ENCODE measurements at places on chromosomes 16 and 17.

GRCh38 chr17:74449773-74450172, 16.7 kb upstream of the CD300A start:
- no peak for DNase-seq

DNA sequence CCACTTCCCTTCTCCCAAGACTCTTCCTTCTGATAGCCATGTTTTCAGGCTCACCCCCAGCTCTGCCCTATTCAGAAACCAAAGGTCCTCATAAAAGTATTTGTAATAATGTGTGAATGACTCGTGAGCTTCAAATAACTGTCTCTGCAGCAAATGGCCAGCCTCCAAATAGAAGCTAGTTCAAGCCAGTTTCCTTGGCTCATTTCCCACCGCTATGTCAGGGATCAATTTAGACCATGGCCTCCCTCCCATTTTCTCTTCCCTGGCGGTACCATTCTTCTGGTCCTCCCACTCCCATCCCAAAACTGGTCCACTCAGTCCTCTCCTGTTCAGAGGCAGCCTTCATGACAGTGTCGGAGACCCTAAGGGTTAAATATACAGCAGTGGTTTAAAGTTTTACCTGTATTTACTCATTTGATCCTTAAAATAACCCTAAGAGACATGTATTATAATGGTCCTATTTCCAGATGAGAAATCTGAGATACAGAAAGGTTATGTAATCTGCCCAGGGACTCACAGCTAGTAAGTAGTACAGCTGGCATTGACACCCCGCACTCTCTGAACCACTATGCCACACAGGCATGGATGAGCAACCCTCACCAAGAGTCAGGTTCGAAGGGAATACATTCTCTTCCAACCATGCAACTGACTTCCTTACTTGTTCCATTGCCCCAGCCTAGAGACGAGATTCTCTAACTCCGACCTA, 42.9 kb downstream of the GAS7 start:
- DNase-seq: peak; percentile 41

- no peak for DNase-seq
These were observed 15.2 kb downstream of the CACNA1G start for GRCh38 chr17:50575581-50576210.

DNA sequence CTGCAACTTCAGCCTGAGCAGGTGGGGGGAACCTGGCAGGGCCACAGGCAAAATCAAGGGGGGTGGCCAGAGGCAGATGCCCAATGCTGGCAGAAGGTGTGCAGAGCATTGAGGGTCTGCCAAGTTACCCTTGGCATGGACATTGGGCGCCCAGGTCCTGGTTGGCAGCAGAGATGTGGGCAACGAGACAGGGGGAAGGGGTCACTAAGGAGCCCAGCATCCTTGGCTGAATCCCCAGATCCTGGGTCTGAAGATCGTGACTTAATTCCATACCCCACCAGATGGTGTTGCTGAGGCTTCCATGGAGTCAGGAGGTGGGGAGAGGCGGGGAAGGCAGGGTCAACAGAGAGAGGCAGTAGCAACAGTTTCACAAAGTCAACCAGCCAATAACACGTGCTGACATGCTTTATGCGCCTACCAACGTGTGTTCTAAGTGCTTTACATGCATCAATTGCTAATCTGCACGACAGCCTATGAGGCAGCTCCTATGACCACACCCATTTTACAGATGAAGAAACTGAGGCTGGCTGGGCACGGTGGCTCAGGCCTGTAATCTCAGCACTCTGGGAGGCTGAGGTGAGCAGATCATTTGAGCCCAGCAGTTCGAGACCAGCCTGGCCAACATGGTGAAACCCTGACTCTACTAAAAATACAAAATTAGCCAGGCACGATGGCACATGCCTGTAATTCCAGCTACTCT, 83.3 kb downstream of the GSG1L start:
- no peak for DNase-seq

DNA sequence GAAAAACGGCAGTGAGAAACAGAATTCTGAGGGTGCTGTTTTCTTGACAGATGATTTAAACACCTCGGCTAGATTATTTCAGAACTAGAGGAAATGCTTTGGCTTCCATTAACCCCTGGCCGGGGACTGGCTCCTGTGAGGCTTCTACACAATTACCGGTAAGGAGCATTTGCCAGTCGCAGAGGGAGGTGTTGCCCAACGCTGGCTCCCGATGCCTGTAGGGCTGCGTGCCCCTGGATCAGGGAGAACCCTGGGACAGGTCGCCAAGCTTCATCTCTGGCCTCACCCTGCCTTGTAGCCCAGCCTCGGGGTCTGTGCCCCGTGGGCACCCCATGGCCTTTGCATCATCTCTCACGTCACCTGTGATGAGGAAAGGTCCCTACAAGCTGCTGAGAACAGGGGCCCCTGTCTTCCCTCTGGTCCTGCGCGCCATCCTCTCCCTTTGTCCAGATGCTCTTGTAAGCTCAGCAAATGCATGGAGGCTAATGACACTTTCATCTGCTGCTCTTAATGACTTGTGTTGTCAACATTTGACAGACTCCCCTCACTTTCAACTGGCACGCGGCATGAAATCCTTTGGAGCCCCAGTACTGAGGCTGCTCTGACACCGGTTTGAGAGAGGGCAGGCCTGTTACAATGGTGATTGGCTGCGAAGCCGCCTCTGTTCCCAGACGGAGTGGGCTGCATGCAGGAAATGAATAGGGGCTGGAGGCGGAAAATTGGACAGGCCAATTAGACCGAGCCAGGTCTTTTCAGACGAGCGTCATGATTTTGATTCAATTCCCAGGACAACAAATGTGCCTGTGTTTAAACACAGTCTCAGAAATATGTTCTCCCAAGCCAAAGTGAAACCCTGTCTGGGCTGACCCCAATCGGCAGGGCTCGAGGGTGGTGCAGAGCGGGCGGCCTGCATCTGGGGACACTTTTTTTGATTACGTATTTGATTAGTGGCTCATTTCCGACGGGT, 85.5 kb upstream of the DOC2B start:
- DNase-seq: no peak

- DNase-seq: no peak
These were observed 12.1 kb upstream of the ZFHX3 start for GRCh38 chr16:73059779-73060615.

DNA sequence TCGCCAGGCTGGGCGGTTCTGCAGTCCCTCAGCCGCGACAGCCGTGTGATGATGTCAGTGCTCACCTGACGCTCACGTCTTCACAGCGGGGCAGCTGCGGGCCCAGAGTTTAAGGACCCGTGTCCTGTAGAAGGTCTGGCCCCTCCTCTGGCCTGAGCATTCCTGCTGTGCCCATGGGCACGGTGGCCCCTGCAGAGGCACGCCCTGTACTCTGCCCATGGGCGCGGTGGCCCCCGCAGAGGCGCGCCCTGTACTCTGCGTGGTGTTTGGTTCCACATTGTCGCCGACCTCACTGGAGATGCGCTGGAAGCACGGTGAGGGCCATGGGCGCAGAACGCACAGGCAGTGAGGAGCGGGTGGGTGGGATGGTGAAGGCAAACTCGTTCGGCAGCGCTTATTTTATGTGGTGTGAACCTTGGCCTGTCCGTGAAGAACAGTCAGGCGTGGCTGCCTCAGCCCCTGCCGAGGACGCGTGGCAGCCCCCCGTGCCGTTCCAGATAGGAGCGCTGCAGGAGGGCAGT, 122.0 kb downstream of the BANP start:
- no peak for DNase-seq

GRCh38 chr17:8726941-8727555, 17.6 kb downstream of the CCDC42 start:
- peak; percentile 19 for DNase-seq

DNA sequence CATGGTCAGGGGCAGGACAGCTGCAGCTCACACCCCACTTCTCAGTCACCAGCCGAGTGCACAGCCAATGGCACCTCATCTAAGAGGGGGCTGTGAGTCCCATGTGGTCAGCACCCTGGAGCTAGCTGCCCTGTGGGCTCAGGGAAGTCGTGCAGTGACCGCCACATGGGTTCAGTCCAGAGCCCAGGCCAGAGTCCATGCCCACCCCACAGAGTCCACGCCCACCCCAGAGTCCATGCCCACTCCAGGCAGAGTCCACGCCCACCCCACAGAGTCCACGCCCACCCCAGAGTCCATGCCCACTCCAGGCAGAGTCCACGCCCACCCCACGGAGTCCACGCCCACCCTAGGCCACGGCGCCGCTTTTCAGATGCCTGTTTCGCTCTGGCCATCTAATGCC, 24.1 kb downstream of the SLC7A5 start:
- no peak for DNase-seq

DNA sequence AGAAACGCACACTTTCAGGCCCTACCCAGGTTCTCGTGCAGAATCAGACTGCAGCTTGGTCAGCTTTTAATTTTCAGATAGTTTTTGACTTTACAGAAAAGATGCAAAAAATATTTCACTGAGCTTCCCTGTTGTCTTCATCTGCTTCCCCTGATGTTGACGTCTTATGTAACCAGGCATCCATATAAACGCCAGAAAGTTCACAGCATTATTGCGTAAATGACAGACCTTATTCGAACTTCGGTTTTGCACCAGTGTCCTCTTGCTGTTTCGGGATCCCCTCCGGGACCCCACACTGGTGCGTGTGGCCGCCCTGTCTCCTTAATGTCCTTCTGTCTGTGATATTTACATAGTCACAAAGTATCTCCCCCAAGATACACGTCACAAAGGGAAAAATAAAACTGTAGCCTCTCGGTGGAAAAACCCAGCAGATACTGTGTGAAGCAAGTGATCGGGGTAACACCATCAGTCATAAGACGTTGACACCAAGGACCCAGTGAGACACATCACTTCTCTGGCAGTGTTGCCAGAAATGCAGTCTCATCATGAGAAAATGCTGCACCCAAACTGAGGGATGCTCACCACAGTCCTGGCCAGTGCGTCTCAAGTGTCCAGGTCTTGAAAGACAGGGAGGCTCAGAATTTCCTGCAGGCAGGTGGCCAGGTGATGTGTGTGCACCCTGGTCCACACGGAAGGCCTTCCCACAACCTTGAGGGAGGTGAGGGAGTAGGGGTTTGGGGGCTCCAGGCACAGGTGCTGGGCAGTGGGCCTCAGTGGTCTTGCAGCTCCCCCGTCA, 4.3 kb downstream of the BANP start:
- DNase-seq: peak; percentile 86

- DNase-seq: no peak
These were observed 45.3 kb downstream of the CCDC182 start for GRCh38 chr17:57699751-57700219.

- DNase-seq: no peak
These were observed 428 bp upstream of the SALL1 start for GRCh38 chr16:51151435-51151960.

DNA sequence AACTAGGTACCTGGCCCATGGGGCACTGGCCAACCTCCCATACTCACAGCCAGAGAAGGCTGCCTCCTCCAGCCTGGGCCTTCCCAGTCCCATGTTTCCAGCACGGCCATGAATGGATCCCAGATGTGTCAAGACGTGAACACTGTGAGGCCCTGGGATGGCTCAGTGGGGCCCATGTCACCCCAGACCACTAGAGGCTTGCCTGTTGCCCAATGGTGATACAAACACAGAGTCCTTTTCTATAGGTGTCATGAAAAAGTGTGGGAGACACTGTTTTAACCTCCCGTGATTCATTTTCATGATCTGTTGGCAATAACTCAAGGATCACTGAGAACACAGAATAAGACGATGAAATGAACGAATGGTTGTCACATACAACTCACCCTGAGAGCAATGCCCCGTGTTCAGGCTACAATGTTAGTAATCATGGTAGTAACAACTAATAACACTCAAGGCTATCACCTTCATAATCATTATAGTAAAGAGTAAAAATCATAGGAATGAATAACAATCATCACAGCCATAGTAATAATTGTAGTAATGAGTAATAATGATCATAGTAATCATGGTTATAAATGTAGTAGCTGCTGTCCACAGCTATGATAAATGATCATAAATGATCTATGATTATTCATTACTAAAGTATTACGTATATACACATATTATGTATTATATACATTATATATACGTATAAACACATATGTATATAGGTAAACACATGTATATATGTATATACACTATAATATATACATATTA, 64.0 kb downstream of the DYNLRB2 start:
- DNase-seq: no peak

- DNase-seq: peak; percentile 48
These were observed at the start of gene ARHGAP23 for GRCh38 chr17:38428112-38428642. ARHGAP23 (plus strand) TSS chr17:38428464; CDS start chr17:38428486, 22 bp downstream.

- DNase-seq: no peak
These were observed 185.6 kb downstream of the UTP18 start for GRCh38 chr17:51445946-51446345.

GRCh38 chr16:55042556-55043432, 112.1 kb downstream of the IRX5 start:
- no peak for DNase-seq

DNA sequence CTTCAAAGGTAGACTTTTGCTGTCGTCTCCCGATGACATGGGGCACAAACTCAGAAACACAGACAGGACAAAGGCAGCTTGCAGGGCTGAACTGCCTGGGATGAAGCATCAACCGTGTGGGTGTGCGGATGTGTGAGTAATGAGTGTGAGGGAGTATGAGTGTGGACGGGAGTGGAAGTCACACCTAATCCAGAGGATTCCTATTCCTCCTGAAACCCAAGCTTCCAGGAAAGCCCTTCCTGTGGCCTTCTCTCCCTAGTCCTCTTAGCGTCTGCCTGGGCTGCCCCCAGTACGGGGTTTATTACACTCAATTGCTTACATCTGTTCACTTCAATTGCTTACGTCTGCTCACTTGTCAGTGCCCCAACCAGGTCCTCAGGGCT, 2.3 kb upstream of the IL4R start:
- DNase-seq: peak; percentile 53

- DNase-seq: peak; percentile 87
These were observed 1.2 kb downstream of the GPR142 start for GRCh38 chr17:74368341-74369081.

- DNase-seq: no peak
These were observed 3.2 kb upstream of the SAMD14 start for GRCh38 chr17:50133028-50133768.

DNA sequence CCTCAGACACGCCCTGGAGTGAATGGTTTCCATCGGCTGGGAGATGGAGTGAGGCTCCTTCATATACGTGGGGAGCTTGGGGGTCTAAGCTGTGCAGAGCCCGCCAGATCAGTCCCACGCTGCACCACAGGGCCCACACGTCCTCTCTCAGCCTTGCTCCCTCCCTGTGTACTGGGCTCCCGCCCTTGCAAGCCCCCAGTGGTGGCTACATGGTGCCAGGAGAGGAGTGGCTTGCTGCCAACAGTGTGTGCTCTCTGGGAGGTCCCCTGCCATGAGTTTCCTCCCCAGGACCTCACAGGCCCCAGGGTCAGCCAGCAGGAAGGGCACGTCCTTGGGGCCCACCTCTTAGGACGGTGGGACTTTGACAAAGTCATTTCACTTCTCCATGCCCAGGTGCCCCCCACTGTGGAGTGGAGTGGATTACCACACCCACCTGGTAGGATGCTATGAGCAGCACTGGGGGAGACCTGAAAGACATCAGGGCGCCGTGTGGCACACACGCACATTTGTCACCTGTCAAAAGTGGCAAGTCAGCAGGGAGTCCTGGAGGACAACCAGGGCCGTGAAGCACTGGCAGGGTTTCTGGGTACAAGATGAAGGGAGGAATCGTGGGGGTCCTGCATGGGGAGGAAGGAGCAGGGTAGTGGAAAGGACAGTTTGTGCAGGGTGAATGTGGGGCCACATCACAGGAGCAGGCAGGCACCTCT, 13.7 kb downstream of the SLC5A10 start:
- no peak for DNase-seq
